ENCODE measurements at places on chromosomes 12 and 14.

- peak; percentile 71 for DNase-seq
Measured at GRCh38 chr12:113333877-113334785, 778 bp downstream of the SLC8B1 start.

DNA sequence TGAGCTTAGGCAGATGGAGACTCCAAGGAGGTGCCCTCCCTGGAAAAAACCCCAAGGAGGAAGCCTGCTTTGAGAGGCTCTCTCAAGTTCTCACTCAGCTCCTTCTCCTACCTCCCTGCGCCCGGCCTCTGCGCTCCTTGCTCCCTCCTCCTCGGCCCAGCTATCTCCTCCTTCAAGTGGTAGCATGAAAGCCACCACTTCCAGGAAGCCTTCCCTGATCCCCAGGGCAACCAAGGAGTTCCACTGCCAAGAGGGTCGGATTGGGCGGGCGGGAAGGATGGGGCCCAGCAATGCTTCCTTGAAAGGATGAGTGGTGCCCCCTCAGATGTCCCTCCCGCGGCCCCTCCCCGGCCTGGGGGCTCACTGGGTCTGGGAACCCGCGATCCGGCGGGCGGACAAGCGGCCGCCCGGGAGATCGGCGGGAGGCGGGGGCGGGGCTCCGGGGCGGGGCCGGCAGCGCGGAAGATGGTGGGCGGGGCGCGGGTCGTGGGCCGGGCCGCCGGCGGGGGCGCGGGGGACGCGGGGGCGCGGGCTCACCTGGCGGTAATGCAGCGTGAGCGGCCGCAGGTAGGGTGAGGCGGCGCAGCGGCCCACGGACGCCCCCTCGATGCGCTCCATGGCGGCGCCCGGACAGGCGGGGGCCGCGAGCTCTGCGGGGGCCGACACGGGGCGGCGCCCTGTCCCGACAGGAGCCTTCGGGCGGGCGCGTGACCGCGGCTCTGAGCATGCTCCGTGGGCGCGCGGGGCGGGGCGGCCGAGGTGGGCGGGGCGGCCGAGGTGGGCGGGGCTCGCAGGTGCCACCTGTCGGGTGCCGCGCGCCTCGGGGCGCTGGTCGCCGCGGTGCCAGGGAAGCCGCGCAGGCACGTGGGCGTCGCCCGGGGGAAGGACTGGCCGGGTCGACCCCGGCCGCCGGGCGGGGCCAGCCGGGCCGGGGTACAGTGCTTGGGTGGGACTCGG, at the start of gene NUDT14:
Gene NUDT14 (minus strand): TSS at position 721 of the 957 bp plus-strand sequence. CDS start 103 bp downstream, at position 618.
- peak; percentile 66 for DNase-seq

DNA sequence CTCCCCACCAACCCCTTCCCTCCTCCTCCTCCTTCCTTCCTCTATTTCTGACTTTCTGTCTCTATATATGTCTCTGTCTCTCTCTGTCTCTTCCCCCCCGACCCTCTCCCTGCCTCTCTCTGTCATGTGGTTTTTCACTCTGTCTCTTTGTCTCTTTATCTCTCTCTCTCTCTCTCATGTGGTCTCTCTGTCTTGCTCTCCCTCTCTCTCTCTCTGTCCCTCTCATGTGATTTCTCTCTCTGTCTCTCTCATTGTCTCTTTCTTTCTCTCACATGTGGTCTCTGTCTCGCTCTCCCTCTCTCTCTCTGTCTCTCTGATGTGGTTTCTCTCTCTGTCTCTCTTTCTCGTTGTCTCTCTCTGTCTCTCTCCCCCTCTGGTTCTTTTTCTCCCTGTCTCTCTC, 59.3 kb downstream of the PHETA1 start:
- no peak for DNase-seq

DNA sequence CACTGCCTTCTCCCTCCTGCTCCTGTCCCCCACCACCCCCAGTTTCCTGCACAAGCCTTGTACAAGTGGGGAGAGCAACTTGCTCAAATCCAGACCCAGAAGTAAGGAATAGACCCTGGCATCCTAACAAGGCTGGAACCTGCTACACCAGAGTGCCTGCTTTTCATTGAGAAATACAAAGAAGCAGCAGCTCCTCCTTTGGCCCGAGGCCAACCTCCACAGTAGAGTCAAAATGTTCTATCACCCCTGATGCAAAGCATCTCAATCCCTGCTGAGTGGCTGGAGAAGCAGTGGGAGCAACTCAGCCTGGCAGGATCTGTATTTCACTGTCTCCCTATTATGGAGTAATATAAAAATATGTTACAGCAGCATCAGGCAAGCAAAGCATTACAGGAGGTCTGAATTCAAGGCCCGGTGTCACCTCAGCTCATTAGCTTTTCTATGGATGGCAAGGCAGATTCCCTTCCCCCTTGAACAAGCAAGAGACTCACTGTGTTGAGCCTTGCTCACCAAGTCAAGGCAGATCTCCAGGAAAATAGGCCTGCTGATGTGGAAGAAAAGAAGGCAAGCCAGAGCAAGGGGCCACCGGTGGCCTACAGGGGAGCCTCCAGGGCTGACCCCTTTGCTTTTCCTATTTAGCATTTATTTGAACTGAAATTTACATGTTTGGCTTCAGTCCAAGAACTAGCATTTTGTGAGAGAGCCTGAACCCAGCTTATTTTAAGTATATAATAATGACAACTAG, 186.3 kb upstream of the EGLN3 start:
- DNase-seq, result no peak

GRCh38 chr14:33254861-33255395, 316.2 kb downstream of the NPAS3 start:
- DNase-seq, result no peak

DNA sequence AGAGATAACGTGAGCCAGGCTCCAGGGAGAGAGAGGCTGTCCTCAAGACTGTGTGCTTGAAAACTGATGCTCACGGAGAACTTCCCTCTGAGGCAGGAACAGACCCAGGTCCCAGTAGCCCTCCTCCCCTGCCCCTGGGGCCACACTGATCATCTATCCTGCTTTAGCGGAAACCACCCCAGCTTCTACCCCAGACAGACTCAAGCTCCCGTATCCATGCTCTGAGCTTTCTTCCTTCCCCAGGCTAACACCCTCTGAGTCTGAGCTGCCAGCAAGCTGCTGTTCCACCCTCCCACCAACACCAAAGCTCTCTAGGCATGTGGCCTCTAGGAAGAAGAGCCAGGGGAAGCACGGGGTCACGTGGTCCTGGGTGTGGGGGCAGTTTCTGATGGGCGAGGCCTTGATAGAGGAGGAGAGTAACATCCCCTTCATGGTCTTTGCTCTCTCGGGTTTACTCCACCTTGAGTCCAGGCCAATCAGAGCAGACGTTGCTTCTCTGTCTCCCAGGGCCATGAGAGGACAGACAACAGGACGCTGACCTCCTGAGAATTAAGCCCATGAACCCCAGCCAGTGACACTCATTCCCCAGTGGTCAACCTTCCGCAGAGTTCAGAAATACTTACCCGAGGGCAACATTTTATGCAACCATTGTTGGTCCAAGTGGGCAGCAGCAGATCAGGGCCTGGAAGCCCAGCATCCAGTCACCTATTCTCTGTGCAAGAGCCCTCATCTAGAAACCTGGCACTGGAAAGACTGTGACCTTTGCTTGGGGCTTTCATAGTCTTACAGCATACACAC, 1.4 kb downstream of the PCK2 start:
- DNase-seq, result peak; percentile 68

- DNase-seq, result no peak
Measured at GRCh38 chr12:46259071-46259470, 9.8 kb downstream of the SLC38A1 start.
